ENCODE measurements at places on chromosomes 2 and 18.

GRCh38 chr2:206154197-206154596 is 5.0 kb downstream of the NDUFS1 start:
- DNase-seq: no peak

DNA sequence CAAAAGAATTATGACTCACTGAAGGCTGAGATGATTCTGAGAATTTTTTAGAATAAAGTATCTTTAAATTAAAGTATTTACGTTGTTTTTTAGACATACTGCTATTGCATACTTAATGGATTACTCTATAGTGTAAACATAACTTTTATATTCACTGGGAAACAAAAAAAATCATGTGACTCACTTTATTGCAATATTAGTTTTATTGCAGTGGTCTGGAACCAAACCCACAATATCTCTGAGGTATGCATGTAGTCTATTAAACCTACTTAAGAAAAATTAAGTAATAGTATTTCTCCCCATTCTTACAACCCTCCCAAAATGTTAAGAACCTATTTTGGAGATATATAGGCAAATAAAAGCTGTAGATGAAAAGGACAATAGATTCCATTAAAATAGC is 142.9 kb upstream of the ZNF521 start:
- DNase-seq: no peak

DNA sequence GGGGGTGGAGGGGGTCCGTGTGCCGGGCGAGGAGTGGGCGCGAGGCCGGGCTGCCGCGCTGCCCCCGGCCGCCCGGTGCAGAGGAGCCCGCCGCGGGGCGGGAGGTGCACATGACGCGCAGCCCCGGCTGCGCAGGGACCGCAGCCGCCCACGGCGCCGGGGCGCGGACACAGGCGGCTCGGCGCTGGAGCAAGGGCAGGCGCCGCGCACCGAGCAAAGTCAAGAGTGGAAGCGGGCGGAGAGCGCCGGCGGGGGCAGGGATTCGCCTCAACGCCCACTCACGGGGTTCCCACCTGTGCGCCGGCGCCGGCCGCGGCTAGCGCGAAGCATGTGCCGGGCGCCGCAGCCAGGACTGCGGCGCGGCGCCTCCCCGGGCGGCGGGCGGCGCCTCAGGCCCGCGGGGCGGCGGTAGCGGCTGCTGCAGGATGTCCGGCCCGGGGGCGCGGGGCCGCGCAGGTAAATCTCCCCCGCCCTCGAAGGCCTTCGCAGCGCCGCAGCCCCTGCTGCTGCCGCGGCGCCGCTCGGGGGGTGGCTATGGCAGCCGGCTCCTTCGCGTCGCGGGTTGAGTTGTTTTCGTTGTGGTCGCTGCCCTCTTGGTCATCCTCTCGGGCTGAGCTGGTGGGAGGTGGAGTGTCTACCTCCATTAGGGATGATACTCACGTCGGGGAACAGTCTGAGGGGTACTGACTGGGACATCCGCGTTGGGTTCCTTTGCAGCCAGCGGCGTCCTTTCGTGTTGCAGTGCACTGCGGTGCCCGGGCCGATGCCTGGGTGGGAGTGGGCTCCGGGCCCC is 216.3 kb upstream of the DTNA start:
- DNase-seq: peak; percentile 34

- DNase-seq: no peak
Measured at GRCh38 chr2:198097630-198098029, 293.2 kb downstream of the PLCL1 start.

- no peak for DNase-seq
Measured at GRCh38 chr2:7515327-7515726, 598.1 kb downstream of the RNF144A start.

GRCh38 chr2:26235089-26235488 is 9.3 kb downstream of the HADHA start:
- DNase-seq: no peak

- no peak for DNase-seq
Measured at GRCh38 chr2:132915812-132916549, 246.0 kb upstream of the LYPD1 start.

DNA sequence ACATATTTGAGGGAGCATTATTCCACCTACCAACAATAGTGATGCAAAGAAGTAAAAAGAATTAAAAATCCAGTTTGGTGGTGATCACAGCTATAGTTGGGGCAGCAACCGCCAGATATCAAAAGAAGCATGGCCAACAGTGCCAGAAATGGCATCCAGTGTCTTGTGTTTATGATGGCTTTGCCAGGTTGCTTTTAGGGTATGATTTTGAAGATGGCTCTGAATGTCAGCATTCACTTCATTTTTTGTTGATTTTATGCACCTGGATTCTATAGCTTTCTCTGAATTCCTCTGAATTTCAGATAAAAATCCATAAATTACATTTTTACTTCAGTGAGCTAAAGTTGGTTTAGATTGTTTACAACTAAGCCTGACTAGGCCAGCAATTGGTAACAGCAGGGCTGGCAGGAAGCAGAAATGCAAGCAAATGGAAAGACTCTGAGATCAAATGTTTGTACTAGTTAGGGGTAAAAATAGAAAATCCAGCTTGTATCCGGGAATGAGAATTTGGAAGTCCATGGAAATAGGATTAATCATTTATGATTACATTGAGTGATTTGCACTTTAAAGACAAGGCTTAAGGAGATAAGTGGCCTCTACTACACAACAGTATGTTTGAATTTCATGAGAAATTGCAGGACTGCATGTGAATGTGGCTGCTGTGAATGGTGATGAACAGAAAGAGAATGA is 40.4 kb downstream of the COL3A1 start:
- no peak for DNase-seq

DNA sequence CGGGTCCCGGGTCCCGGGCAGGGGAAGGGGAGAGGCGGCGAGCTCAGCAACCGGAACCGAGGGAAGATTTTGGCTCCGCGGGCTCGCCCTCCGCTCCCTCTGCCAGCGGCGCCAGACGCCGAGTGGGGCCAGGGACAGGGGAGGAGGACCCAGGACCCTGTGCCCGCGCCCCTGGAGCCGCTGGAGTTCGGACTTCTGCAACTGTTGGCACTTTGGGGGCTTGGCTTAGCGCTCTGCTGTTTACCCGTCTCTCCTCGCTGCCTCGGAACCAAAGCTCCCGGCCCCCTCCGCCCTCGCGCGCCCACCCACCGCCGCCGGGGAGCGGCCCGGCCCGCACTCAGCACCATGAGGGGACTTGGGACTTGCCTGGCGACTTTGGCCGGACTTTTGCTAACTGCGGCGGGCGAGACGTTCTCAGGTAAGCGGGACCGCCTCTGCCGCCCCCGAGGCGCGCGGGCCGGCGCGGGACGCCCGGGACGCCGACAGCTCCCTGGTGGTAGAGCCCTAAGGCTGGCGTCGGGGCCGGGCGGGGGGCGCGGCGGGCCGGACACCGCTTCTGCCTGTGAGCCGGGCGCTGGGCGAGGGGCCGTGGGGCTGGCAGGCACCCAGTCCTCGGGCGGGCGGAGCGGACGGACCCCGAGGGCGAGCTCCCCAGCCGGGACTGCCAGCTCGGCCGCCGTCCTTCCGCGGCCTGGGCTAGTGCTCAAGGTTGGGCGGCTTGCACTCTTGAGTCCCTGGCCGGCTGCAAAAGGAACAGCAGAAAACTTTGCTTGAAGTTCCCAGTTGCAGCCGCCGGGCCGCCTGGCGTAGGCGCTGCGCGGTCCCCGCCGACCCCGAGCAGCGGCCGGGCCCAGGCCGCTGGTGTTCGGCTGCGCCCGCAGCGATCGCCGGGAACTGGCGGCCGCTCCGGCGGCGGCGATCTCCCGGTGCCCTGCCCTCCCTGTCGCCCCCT is 634 bp downstream of the PTPRM start:
- peak; percentile 79 for DNase-seq

- DNase-seq: no peak
Measured at GRCh38 chr2:5692561-5693286, 540 bp downstream of the SOX11 start.

DNA sequence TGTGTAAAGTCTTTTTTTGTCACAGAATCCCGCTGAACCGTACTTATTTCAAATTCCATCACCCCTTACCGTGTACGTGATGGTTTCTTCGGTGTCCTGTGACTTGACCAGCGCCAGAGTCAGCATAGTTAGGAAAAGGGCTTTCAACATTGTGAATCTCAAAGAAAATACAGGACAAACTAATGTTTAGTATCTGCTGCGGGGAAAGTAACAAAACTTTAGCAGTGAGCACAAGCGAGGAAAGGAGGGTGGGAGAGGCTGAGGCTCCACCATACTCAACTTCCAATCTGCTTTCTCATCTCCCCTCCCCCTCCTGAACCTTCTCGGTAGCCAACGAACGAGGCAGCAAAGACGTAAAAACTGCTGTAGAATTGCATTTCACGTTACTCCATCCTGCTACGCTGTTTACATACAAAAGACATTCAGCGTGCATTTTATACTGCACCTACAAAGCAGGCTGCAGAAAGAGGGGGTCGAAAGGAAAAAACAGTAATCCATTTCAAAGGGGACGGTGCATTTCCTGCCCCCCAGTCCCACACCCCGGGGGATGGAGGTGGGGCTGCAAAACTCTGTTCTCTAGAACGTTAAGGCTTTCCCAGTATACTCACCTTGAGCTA is 1.2 kb downstream of the EFEMP1 start:
- no peak for DNase-seq

DNA sequence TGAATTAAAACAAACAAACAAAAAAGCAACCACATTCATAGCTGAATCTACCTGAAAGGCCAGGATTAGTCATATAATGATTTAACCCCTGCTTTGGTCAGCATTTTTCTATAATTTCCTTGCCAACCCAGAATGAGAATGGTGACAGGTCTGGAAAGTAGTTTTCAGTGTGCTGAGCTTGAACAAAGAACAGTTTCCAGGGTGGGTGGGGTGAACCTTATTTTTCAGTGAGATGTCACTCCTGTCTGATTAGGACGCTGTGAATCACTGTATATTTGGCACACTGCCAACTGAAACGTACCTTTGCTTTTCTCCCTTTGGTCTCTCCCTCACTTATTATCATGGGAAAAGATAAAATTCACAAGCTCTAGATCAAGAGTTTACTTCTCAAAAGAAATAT is 35.0 kb upstream of the DSC1 start:
- no peak for DNase-seq

GRCh38 chr2:54740333-54740732 is 16.9 kb downstream of the EML6 start:
- DNase-seq: no peak

GRCh38 chr2:188725746-188726360 is 248.3 kb upstream of the COL3A1 start:
- no peak for DNase-seq

DNA sequence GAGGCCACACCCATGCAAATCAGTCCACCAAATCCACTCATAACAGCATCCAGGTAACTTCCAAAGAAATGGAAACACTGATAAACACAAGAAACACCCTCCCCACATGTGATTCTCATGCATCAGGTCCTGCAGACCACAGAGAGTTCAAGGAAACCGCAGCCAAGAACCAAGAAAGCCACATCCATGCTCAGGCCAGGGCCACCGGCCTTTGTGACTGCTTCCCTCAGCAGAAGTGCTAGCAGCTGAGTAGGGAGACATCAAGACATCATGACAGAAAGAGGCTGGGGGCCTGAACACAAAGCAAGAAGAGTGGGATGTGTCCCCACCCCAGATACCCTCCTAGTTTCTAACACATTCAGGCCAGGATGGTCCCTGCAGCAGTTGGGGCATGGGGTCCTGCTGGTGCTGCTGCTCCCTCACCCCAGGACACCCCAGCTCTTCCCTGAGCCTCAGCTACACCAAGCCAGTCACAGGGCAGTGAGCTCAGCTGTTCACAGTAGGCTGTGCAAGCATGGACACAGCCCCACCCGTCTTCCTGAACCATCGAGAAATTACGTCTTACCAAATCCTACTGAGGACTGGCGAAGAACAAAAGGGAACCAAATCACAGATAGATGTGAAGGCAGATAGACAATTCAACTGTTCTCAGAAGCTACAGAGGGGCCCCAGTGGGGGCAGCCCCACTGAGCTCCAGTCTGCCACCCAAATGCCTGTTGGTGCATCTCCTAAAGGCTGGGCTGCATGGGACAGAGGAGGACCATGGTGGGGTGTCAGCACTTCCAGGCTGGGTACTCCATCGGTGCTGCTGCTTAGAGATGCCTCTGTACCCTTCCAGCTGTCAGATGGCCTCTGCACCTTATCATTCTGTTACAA is 60.9 kb downstream of the HDAC4 start:
- peak; percentile 69 for DNase-seq
